Testis (tissue), 5 donors: ENCODE measurements at places on chromosomes 12 and 14. TPM values are rescaled to one million over a fixed set of nuclear protein-coding genes. Genes with fewer than 3 reads are reported as not detected.

GRCh38 chr14:21098076-21098891 lies at the start of gene ZNF219:
TSS of gene ZNF219 (minus strand) at chr14:21098655. CDS start at chr14:21093591, 5,064 bp downstream.
- DNase-seq: peak; percentile 75

- DNase-seq: no peak
Observed at GRCh38 chr14:68805414-68805813, 12.5 kb upstream of the ZFP36L1 start.

Gene FOXG1
- polyA plus RNA-seq: 9.0 TPM

Gene NAA25
- 15.2 TPM for polyA plus RNA-seq

- no peak for DNase-seq
Observed at GRCh38 chr14:68384881-68385280, 408.0 kb downstream of the ZFP36L1 start.

DNA sequence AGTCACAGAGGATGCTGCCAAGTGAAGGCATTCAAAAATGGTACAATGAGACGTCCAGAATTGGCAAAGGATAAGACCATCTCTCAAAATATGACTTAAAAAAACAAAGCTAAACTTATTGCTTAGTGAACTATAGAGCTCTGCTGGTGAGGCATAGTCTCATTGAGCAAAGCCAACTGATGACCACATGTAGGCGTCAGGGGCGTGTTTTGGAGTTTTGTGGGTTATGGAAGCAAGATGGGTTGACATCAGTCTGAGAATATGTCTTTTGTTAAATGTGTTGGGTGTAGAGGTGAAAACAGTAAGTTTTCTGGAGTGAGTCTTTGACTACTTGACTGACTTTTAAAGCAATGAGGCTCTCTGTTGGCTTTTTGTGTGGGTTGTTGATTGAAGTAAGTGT lies 47.2 kb downstream of the ATL1 start:
- DNase-seq: no peak

DNA sequence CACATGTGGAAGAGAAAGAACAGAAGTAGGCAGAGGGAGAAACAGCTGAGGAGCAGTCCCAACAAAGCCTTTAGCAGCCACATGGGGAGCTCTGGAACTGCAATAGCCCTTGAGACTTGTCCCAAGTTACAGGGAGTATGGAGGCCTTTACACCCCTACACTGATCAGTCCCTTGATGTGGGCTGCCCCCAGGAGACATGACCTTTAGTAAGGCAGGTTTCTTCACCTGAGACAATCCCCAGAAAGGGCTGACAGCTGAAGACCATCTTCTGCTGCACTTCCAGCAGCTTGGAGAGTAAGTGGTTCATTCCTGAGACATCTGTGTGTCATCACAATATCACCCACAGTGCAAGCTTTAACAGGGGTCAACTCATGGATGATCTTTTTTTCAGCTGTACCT lies 8.6 kb upstream of the SNAPC1 start:
- DNase-seq: no peak

- no peak for DNase-seq
Observed at GRCh38 chr12:69840727-69841126, 15.7 kb downstream of the MYRFL start.

- DNase-seq: no peak
Observed at GRCh38 chr14:22268875-22269274, 320.1 kb downstream of the DAD1 start.

GRCh38 chr14:103220134-103220981 lies 97.1 kb downstream of the TNFAIP2 start:
- DNase-seq: no peak

- no peak for DNase-seq
Observed at GRCh38 chr14:48973151-48973550, 613.0 kb downstream of the RPS29 start.

DNA sequence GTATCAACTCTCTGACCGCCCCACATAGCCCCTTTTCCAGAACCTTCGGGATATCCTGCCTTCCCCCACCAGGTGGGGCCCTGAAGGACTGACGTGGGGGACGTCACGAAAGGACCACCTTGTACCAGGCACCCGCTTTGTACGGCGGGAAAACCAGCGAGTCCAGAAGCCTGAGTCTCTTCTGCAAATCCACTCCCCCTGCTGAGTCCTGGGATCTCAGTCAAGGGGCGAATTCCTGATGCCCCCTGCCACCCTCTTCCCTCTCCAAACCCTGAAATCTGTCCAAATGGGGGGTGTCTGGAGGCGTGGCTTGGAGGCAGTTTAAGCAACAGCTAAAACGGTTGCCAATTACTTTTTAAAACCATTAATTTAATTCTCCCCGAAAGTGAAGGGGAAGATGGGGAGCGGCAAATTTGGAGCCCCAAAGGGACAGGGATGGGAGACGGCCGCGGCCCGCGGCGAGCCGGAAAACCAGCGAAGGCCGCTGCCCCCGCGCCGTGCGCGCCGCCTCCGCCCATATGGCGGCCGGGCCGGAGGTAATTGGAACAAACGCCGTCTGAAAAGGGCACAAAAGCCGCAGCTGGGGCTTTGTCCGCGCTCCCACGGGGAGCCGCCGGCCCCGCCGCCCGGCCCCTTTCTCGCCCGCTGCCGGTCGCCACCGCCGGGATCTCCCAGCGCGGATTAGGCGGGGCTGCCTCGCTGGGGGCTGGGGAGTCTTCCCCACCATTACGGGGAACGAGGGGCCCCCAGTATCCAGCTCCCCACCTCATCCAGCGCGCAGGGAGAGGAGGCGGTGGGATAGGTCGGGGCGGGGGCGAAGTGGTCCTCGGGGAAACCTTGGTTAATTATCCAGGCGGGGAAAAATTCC lies 6.6 kb downstream of the LHX5 start:
- DNase-seq: no peak

DNA sequence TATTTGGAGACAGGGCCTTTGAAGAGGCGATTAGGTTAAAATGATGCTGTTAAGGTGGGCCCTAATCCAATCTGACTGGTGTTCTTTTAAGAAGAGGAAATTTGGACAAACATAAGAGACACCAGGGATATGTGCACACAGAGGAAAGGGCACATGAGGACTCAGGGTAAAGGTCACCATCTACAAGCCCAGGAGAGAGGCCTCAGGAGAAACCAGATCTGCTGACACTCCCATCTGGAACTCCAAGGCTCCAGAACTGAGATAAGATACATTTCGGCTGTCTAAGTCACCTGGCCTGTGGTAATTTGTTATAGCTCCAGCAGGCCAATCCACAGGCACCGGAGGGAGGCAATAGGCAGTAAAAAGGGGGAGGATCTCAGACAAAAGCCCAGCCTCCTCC lies 48.6 kb downstream of the KICS2 start:
- DNase-seq: no peak

DNA sequence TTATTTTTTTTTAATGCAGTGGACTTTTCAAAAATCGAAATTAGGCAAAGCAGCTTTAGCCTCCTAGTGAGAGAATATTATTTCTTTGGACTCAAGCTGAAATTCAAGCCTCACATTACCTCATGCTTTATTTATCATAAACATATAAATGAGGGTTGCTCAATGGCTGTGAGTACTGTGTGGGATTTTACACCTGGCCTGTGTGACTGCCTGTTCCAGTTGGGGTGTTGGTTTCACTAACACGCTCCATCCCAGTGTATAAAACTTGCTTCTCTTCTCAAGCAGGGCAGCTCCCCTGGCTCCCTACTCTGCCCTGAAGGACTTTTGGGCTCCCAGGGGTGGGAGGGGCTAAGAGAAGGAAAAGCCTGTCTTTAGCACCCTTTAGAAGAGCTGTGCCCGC lies 15.0 kb downstream of the ANKLE2 start:
- no peak for DNase-seq

Gene SERPINA9
- polyA plus RNA-seq: not detected

- no peak for DNase-seq
Observed at GRCh38 chr14:55052269-55052930, 953 bp downstream of the MAPK1IP1L start.

DNA sequence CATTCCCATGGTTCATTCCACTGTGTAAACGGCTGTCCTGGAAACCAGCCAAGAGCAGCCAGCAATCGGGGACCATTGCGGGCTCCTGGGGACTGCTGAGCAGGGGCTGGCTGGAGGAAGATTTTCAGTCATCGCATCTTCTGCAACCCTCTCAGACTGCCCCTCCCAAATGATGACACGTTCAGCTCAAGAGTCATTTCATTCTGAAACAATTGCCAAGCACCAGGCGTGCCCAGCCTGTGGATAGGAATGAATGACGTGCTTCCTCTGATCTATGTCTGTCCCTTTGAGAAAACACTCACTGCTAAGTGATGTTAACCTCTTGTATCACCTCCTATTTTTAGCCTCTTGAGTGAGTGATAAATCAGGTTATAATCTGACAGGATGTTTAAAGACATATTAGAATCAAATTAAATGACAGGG lies 62.0 kb downstream of the NDUFA12 start:
- no peak for DNase-seq

- no peak for DNase-seq
Observed at GRCh38 chr12:53729644-53730043, 2.4 kb upstream of the CALCOCO1 start.

Gene CCDC175
- polyA plus RNA-seq: 1.3 TPM

GRCh38 chr14:99231161-99231849 lies 40.7 kb downstream of the BCL11B start:
- no peak for DNase-seq

DNA sequence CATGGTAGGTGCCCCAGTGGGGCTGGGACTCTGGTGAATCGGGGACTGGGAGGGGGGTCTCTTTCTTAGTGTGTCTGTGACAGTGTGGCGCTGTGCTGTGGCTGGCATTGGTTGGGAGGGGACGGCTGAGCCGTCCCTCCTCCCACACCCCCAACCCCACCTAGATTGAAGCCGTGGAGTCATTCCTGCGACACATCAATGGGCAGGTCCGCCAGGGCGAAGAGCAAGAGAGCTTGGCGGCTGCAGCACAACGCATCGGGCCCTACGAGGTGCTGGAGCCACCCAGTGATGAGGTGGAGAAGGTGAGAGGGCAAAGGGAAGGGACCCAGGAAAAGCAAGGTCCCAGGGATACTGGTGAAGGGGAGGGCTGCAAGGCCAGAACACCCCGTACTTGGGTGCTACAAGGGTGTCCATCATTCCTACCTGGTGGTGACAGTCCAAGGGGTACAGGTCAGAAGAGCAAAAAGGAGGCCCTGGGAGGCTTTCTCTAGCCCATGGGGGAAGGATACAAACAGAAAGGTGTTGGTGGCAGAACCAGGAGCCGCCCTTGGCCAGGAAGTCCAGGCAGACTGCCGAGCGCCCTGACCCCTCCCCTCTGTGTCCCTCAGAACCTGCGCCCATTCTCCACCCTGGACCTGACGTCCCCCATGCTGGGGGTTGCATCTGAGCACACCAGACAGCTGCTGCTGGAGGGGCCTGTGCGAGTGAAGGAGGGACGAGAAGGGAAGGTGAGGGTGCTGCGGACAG lies 7.4 kb downstream of the PLEKHG6 start:
- no peak for DNase-seq

- DNase-seq: no peak
Observed at GRCh38 chr12:24109381-24110039, 160.0 kb upstream of the SOX5 start.

DNA sequence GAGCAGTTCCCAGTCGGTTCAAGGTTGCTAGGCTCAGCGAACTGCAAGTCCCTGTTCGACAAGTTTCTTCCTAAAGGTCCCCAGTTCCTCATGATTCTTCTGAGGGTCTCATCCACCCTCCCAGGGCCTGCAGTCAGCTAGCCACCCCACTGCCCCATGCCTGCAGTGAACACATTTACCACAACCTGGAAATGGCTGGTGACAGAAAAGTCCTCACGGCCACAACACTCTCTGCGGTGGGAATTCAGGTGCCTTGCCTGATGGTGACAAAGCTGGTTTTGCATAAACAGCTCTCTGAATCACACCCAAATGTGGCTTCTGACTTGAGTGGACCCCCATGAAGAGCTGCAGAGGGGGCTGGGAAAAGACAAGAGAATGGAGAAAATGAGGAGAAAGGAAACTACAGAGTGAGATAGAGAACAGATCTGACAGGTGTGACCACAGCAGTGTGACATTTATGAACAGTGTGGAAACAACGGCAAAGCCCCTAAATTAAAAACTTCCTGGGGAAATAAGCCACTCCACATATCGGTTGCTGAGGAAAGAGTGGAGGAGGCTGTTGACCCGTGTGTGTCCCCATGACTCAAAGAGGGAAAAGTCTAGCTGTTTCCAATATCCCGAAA lies 1.3 kb upstream of the CD27 start:
- DNase-seq: no peak

Gene CARMIL3
- polyA plus RNA-seq: 6.8 TPM

- DNase-seq: no peak
Observed at GRCh38 chr12:4796694-4797482, 76.7 kb downstream of the GALNT8 start.

- no peak for DNase-seq
Observed at GRCh38 chr12:6903722-6904121, 900 bp upstream of the LRRC23 start.

- DNase-seq: no peak
Observed at GRCh38 chr12:126432780-126433179, 1367.5 kb downstream of the AACS start.

- peak; percentile 72 for DNase-seq
Observed at GRCh38 chr12:47079981-47080724, 394 bp upstream of the AMIGO2 start.

Gene KRT77
- 0.33 TPM for polyA plus RNA-seq

Gene ETFBKMT
- 6.6 TPM for polyA plus RNA-seq

DNA sequence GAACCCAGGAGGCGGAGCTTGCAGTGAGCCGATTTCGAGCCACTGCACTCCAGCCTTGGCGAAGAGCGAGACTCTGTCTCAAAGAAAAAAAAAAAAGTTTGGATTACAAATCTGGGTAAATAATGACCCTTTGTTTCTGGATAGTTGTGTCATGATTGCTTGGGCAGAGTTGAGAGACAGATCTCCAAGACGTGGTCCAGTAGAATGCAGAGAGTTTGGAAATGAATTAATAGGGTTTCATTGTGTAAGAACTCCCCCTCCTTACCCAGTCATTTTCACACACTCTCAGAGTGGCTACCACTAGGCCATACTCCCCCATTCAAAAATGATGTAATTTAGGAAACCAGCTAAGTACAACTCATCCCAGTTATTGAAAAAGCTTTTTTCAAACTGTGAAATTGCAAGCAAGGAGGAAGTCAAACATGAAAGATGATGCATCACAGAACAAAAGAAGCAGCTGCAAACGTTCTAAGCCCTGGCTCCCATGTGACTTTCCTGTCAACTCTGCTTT lies 1331.9 kb downstream of the AACS start:
- no peak for DNase-seq

DNA sequence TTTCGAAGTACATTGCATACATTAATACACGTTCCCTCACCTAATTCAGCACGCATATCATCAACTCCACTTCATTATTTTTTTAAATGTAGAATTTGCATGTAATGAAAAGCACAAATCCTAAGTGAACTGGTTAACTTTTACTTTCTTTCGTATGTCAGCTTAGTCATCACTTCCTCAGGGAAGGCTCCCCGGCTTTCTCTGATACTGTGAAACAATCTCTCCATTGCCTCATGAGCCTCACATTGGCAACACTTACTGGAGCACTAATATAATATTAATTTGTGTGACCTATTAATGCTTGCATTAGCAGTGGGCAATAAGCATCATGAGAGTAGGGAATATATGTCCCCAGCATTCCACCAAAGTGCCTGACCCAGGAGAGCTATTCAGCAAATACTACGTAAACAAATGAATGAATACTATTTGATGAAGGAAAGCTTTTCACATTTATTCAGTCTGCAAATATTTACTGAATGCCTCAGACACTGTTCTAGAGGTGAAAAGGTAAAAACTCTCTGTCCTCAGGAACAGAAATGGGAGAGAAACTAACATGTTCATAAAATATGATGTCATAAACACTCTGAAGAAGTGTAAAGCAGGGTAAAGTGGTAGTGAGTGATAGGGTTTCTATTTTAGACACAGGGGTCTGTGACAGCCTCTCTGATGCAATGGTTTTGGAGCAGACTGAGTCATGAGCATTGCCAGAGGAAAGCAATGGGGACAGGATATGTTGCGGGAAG lies 327.5 kb upstream of the DIO2 start:
- no peak for DNase-seq

Gene GPR135
- 25.8 TPM for polyA plus RNA-seq

GRCh38 chr12:19946550-19946949 lies 421.8 kb upstream of the PDE3A start:
- no peak for DNase-seq
